Activated naive CD8-positive, alpha-beta T cell treated with anti-CD3 and anti-CD28 coated beads for 36 hours (primary cell): ENCODE measurements at places on chromosomes 12 and 14.
A peak's percentile ranks its signal among the peaks of the same experiment; 100 is the strongest.

DNA sequence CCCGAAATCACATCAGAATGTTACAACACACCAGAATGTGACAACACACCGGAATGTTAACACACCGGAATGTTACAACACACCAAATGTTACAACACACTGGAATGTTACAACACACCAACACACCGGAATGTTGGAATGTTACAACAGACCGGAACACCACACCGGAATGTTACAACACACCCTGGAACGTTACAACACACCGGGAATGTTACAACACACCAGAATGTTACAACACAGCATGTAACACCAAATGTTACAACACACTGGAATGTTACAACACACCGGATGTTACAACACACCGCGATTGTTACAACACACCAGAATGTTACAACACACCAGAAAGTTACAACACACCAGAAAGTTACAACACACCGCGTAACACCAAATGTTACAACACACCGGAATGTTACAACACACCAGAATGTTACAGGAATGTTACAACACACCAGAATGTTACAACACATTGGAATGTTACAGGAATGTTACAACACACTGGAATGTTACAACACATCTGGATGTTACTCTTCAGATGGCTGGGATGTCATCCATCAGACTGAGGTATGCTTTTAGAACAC, 21.1 kb downstream of the CHFR start:
- no peak for DNase-seq
- H3K4me1 ChIP-seq, result peaks cover 21% of the 10 kb centered on the region
- H3K36me3 ChIP-seq, result peaks cover 24% of the 10 kb centered on the region

- no peaks in the 10 kb centered on the region for H3K27me3 ChIP-seq
- no peaks in the 10 kb centered on the region for H3K4me1 ChIP-seq
- H3K4me3 ChIP-seq, result no peak overlapping the region
- no peaks in the 10 kb centered on the region for H3K36me3 ChIP-seq
Measured at GRCh38 chr12:20268121-20268732, 100.1 kb upstream of the PDE3A start.

- peaks cover 12% of the 10 kb centered on the region for H3K4me1 ChIP-seq
- H3K27me3 ChIP-seq, result no peaks in the 10 kb centered on the region
- H3K4me3 ChIP-seq, result no peak overlapping the region
- H3K36me3 ChIP-seq, result no peaks in the 10 kb centered on the region
- H3K27ac ChIP-seq, result no peak overlapping the region
- DNase-seq, result no peak
Measured at GRCh38 chr14:77409131-77409533, 14.2 kb downstream of the NOXRED1 start.

- DNase-seq, result no peak
- no peak overlapping the region for H3K4me3 ChIP-seq
- peaks cover 6% of the 10 kb centered on the region for H3K4me1 ChIP-seq
- H3K36me3 ChIP-seq, result peaks cover 9% of the 10 kb centered on the region
- H3K27me3 ChIP-seq, result no peaks in the 10 kb centered on the region
Measured at GRCh38 chr12:69210661-69211060, 28.7 kb upstream of the CPSF6 start.

DNA sequence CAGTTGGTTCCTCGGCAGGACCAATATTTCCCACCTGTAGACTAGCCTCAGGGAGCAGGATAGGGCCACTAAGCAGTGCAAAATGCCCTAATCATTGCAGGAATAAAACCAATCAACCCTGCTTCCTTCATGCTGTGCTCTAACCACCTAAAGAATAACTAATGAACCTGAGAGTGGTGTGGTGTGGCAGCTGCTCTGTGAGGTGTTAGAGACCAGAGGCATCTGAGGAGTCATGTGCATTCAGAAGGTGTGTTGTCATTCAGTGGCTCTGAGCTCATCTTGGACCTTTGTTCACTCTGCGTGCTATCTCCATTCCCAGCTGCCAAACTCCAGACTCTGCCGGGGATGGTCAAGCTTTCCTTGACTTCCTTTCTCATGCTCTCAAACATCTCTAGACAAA, 136.7 kb upstream of the EGLN3 start:
- no peak for DNase-seq
- no peak overlapping the region for H3K27ac ChIP-seq
- no peaks in the 10 kb centered on the region for H3K36me3 ChIP-seq
- peaks cover 3% of the 10 kb centered on the region for H3K27me3 ChIP-seq
- H3K4me1 ChIP-seq, result no peaks in the 10 kb centered on the region

DNA sequence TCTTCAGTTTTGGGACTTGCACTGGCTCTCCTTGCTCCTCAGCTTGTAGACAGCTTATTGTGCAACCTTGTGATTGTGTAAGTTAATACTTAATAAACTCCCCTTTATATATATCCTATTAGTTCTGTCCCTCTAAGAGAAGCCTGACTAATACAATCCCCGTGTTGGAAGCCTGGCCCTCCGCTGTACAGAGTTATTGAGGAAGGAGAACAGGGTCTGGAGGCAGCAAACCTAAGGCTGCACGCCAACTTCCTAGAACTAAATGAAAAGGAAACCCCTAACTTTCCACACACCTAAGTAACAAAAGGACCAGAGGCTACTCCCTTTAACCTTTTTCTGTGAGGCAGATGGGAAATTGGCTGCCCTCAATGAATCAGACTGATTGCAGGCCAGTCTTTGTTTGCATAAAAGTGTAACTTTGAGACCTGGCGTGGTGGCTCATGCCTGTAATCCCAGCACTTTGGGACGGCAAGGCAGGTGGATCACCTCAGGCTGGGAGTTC, 42.6 kb upstream of the LIMA1 start:
- no peak for DNase-seq
- H3K4me3 ChIP-seq, result no peak overlapping the region
- H3K27me3 ChIP-seq, result no peaks in the 10 kb centered on the region
- H3K4me1 ChIP-seq, result peaks cover 2% of the 10 kb centered on the region

- H3K36me3 ChIP-seq, result no peaks in the 10 kb centered on the region
- DNase-seq, result no peak
- H3K27ac ChIP-seq, result no peak overlapping the region
- H3K27me3 ChIP-seq, result no peaks in the 10 kb centered on the region
- no peak overlapping the region for H3K4me3 ChIP-seq
- H3K4me1 ChIP-seq, result no peaks in the 10 kb centered on the region
Measured at GRCh38 chr12:18358077-18358476, 96.8 kb downstream of the PIK3C2G start.

DNA sequence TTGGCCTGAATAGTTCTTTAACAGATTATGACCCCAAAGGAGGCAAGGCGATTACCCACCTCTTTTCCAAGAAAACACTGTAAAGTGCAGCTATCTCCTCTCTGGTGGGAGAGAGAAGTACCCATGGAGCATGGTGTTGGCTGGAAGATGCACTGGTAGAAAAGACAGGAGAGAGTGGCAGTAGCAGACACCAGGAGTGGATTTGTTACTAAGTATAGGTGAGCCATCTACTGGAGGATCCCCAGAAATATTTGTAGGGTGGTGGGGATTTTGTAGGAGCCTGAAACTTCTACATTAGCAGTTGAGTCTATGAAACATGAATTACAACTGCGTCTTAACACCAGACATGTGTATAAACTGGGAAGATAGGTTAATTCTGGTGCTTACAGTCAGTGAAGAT, 148.0 kb downstream of the SLC38A4 start:
- H3K4me3 ChIP-seq, result no peak overlapping the region
- DNase-seq, result no peak
- no peaks in the 10 kb centered on the region for H3K4me1 ChIP-seq
- H3K27ac ChIP-seq, result no peak overlapping the region
- H3K27me3 ChIP-seq, result no peaks in the 10 kb centered on the region
- H3K36me3 ChIP-seq, result no peaks in the 10 kb centered on the region

- H3K36me3 ChIP-seq, result no peaks in the 10 kb centered on the region
- DNase-seq, result no peak
- no peaks in the 10 kb centered on the region for H3K4me1 ChIP-seq
- no peak overlapping the region for H3K27ac ChIP-seq
- H3K27me3 ChIP-seq, result no peaks in the 10 kb centered on the region
- no peak overlapping the region for H3K4me3 ChIP-seq
Measured at GRCh38 chr12:41076114-41076513, 112.0 kb upstream of the PDZRN4 start.

- no peaks in the 10 kb centered on the region for H3K27me3 ChIP-seq
- no peak overlapping the region for H3K27ac ChIP-seq
- H3K4me1 ChIP-seq, result peaks cover 17% of the 10 kb centered on the region
- DNase-seq, result no peak
Measured at GRCh38 chr14:39182770-39183684, 8.0 kb downstream of the PNN start.

- peaks cover 27% of the 10 kb centered on the region for H3K4me1 ChIP-seq
- H3K27me3 ChIP-seq, result no peaks in the 10 kb centered on the region
- peaks cover 44% of the 10 kb centered on the region for H3K36me3 ChIP-seq
- no peak overlapping the region for H3K4me3 ChIP-seq
- DNase-seq, result no peak
- H3K27ac ChIP-seq, result peak overlapping the region; percentile 6
Measured at GRCh38 chr14:21202463-21203358, 46.8 kb upstream of the OR5AU1 start.

DNA sequence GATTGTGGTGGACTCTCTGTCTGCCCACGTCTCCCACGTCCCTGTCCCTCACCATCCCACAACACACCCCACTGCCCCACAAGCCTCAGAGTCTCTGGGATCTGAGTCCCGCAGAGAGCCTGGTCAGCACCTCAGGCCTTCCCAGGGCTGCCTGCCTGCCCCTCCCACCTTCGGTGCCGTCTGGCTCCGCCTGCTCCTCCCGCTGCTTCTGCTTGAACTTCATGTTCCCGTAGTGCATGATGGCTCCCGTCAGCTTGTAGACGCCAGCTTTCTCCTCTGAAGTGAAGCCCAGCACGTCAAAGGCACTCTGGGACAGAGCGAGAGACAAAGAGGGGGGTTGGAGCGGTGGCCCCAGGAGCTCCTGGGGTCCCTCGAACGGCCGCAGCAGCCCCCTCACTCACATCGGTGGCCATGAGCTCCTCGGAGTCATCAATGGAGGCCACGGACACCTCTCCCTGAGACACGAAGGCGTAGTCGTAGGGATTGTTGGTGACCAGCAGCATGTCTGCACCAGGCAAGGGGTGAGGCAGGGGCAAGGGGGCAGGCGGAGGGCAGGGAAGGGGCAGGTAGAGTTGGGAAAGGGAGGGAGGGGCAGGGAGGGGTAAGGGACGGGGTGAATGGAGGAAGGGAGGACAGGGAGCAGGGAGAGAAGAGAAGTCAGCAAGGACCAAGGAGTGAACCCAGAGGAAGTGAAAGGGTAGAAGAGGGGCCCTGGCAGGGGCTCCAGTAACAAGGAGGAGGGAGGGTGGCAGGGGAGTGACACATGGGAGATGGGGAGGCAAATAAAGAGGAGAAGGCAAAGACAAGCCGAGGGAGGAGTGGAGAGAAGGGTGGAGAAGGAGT, 5.6 kb downstream of the MYH6 start:
- H3K27ac ChIP-seq, result no peak overlapping the region
- H3K4me3 ChIP-seq, result no peak overlapping the region
- no peak for DNase-seq
- no peaks in the 10 kb centered on the region for H3K27me3 ChIP-seq

GRCh38 chr12:53227341-53227740, 4.7 kb downstream of the RARG start:
- no peak overlapping the region for H3K4me3 ChIP-seq
- no peak for DNase-seq
- H3K36me3 ChIP-seq, result peaks cover 10% of the 10 kb centered on the region
- H3K27ac ChIP-seq, result no peak overlapping the region

DNA sequence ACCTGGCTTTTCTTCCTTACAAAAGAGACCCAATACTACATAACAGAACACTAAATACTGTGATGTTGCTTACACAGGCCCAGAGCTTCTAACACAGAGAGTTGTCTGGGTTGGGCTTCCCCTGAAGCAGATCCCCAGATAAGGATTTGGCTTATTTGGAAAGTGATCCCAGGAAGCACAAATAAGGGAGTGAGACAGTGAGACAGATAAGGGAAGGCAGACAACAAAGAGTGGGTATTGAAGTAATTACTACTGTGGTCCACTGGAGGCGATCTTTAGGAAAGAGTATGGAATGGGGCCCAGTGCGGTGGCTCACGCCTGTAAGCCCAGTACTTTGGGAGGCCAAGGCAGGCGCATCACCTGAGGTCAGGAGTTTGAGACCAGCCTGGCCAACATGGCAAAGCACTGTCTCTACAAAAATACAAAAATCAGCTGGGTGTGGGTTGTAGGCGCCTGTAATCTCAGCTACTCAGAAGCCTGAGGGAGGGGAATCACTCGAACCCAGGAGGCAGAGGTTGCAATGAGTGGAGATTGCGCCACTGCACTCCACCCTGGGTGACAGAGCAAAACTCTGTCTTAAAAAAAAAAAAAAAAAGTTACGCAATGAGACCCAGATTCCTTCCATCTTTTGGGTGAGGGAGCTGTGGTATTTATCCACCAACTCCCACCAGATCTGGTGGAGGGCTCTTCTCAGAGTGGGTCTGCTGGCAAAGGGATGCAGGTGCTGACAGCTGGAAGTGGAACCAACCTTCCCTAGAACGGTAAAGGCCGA, 10.2 kb upstream of the C12orf43 start:
- H3K4me1 ChIP-seq, result no peaks in the 10 kb centered on the region
- no peak overlapping the region for H3K4me3 ChIP-seq
- DNase-seq, result no peak
- H3K27ac ChIP-seq, result peak overlapping the region; percentile 4

DNA sequence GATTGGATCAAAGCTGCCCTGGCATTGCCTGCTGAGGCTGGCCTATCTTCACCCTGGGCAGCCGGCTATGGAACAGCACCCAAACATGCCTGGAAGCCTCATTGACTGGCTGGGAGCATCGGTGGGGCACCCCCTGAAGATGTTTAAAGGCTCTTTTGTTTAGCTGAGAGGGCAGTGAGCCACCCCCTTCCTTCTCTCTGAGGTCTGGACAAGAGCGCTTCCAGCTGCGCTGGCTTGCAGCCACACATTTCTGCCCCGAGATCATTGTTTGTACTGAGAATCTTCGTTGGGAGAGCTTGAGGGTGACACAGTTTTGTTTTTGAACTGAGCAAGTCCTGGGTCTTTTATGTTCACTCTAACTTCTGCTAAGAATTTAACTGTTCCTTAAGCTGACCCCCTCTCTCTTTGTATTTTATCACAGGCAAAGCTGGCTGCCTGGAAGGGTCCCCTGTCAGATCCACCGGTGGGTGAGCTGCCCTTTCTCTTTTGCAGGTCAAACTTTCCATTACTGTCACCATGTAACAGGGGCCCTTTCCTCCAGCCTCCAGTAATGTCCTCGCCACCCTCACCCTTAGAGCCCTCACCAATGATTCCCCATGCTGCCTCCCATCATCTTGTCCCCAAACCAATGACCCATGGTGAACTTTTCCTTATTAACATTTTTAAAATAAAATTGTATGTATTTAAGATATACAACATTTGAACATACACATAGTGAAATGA, 212.2 kb downstream of the KIF26A start:
- H3K27me3 ChIP-seq, result no peaks in the 10 kb centered on the region
- H3K27ac ChIP-seq, result no peak overlapping the region
- DNase-seq, result no peak
- H3K4me3 ChIP-seq, result no peak overlapping the region
- no peaks in the 10 kb centered on the region for H3K36me3 ChIP-seq

DNA sequence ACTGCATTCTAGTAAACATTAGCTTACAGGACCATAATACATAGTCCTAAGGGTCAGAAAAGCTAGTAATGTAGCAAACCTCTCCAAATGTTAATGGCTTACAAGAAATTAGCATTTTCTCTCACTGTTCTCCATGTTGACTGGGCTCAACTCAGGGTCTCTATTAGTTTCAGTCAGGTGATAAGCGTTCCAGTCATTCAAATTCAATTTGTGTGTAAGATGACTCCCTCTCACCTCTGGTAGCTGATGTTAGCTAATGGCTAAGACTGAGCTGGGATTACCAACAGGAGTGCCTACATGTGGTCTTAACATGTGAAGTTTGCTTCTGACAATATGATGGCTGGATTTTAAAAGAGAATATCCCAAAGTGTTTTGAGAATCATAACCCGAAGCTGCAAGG, 630.5 kb upstream of the USP15 start:
- no peaks in the 10 kb centered on the region for H3K4me1 ChIP-seq
- no peak for DNase-seq
- H3K36me3 ChIP-seq, result no peaks in the 10 kb centered on the region
- H3K27me3 ChIP-seq, result no peaks in the 10 kb centered on the region
- H3K27ac ChIP-seq, result no peak overlapping the region
- no peak overlapping the region for H3K4me3 ChIP-seq
